Liver (tissue), 10 donors: ENCODE measurements at places on chromosomes 6 and 20. TPM values are rescaled to one million over a fixed set of nuclear protein-coding genes. Genes with fewer than 3 reads are reported as not detected.

GRCh38 chr6:42314571-42315258 lies 97.1 kb upstream of the MRPS10 start:
- H3K4me3 ChIP-seq: no peak overlapping the region
- no peaks in the 10 kb centered on the region for H3K27me3 ChIP-seq
- DNase-seq: no peak
- no peak overlapping the region for H3K27ac ChIP-seq
- H3K36me3 ChIP-seq: no peaks in the 10 kb centered on the region
- no peaks in the 10 kb centered on the region for H3K4me1 ChIP-seq

DNA sequence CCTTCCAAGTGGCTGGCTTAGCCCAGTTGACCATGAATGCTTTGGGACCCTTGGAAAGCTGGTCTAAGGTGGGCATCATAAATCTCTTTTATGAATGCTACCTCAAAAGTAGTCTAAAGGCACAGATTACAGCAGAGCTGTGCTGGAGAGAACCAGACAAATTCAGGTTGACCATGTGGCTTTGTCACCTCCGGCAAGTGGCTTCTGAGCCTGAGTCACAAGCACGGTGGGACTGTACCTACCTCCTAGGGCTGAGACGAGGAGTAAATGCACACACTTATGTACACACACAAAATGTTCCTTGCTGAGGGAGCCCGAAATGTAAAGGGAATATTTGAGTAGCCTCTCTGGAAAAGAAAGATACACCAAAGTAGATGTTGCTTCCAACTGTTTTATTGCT lies 155.9 kb downstream of the NFATC2 start:
- H3K36me3 ChIP-seq: no peaks in the 10 kb centered on the region
- DNase-seq: no peak
- H3K27me3 ChIP-seq: no peaks in the 10 kb centered on the region
- no peak overlapping the region for H3K27ac ChIP-seq

GRCh38 chr6:100185615-100186014 lies 191.6 kb upstream of the MCHR2 start:
- H3K27me3 ChIP-seq: no peaks in the 10 kb centered on the region
- H3K4me1 ChIP-seq: no peaks in the 10 kb centered on the region
- no peak overlapping the region for H3K27ac ChIP-seq
- H3K4me3 ChIP-seq: no peak overlapping the region

DNA sequence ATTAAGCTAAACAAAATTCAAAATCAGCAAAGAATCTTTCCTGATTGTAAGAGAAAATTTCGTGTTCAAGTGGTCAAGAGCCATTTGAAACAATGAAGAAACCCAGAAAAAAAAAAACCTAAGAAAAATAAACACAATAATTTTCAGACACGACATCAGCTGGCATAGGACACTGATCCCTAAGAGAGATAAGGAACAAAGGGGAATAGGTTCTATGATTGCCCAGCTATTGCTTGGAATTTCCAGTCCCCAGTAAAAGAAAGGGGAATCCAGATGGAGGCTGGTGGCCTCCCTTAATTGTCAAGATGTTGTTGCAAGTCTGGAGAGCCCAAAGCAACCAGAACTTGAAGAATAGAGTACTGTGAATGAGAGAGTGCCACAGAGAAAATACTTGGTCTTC lies 48.5 kb downstream of the COL12A1 start:
- H3K36me3 ChIP-seq: no peaks in the 10 kb centered on the region
- no peaks in the 10 kb centered on the region for H3K4me1 ChIP-seq
- no peak for DNase-seq
- H3K4me3 ChIP-seq: no peak overlapping the region
- peaks cover 2% of the 10 kb centered on the region for H3K27me3 ChIP-seq

DNA sequence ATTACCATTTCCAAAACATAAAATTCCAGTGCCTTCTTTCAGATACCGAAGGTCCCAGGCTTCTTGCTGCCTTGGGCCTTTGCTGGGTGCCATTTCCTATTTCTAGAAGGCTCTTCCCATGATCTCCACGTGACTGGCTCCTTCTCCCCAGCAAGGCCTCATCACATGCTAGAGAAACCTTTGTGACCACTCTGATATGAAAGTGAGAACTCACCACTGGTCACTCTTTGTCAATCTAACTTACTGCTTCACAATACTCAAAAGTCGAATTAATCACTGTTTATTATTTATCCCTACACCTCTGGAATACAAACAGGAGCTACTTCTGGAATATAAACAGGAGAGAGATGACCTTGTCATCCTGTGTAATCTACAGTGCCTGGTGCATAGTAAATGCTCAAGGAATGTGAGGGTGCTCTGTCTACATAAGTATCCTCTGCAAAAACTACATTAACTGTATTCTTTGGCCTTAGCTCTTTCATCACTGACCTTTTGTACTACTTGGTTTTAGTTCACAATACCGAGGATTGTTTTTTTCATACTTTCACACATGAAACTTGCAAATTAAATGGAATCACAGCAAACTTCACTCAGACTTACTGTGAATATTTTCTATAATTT lies 1.6 kb downstream of the STX7 start:
- no peaks in the 10 kb centered on the region for H3K27me3 ChIP-seq
- H3K27ac ChIP-seq: peak overlapping the region; percentile 23
- peak overlapping the region; percentile 78 for H3K4me3 ChIP-seq
- H3K36me3 ChIP-seq: no peaks in the 10 kb centered on the region
- H3K4me1 ChIP-seq: peaks cover 14% of the 10 kb centered on the region

GRCh38 chr6:159493231-159493897 lies 199.7 kb downstream of the SOD2 start:
- no peaks in the 10 kb centered on the region for H3K36me3 ChIP-seq
- H3K4me3 ChIP-seq: no peak overlapping the region
- no peak overlapping the region for H3K27ac ChIP-seq
- no peak for DNase-seq
- H3K4me1 ChIP-seq: no peaks in the 10 kb centered on the region

DNA sequence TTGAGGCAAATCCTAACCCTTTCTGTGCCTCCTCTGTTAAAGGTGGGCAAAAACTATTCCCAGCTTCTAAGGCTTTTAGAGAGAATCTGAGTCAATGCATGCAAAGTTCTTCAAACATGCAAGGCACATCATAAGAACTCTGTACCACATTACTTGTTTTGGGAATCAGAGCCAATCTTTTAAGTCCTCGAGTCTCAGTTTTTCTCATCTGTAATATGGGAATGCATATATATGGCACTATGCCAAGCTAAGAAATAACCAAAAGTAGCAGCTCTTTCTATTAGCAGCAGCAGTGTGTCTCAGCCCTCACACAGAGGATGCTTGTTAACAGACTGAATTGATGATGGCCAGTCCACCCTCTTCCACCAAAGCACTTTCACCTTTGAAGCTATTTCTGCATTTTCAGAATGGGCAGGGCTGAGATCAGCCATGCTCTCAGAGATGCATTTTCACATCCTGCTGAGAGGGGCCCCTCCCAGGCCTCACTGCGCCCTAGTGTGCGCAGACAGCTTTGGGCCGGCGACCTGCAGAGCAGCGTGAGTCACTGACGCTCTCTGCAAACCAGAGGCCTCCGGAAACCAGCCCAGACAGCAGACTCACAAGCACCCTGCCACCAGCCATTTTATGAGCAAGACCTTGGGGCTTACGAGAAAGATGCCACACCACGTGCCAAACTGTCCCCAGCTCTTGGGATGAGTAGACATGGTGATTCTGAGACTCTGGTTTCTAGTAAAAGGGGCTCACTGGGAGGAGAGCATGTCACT lies 138.0 kb downstream of the NFATC2 start:
- H3K27me3 ChIP-seq: no peaks in the 10 kb centered on the region
- H3K4me1 ChIP-seq: peaks cover 7% of the 10 kb centered on the region
- H3K27ac ChIP-seq: no peak overlapping the region
- DNase-seq: no peak
- H3K4me3 ChIP-seq: no peak overlapping the region
- H3K36me3 ChIP-seq: no peaks in the 10 kb centered on the region

GRCh38 chr6:158158123-158158522 lies 9.9 kb downstream of the SERAC1 start:
- H3K27me3 ChIP-seq: no peaks in the 10 kb centered on the region
- no peaks in the 10 kb centered on the region for H3K36me3 ChIP-seq
- no peak overlapping the region for H3K4me3 ChIP-seq
- DNase-seq: no peak

DNA sequence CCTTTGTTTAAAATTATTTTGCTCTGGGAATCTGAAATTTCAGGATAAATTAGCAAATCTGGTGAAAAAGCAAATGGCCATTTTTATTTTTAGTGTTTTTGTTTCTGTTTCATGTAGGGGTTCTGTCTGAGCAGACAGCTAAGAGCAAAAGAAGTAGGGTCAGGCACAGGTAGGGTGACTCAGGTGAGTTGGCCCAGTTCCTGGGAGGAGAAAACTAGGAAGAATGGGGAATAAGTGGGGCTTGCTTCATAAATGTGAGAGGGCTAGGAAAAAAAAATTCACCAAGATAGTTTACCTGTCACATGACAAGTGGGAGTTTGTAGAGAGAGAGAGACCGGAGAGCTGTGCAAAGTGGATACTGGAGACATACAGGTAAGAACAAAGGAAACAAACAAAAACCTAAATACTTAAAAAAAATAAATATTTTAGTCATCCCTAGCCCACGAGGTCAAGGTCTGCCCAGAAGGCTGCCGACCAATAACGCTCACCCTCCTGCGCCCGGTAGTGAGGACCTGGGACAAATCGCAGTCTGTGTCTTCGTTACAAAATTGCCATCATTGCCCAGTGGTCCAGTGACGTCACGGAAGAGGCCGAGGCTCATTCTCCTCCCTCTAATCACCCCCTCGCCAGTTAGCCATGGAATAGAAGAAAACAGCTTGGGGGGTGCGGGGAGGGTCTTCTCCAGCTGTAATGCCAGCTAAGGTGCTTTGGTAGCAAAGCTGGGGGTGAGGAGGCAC lies 2.3 kb downstream of the THBD start:
- H3K4me3 ChIP-seq: peak overlapping the region; percentile 50
- H3K27ac ChIP-seq: no peak overlapping the region
- no peak for DNase-seq
- no peaks in the 10 kb centered on the region for H3K27me3 ChIP-seq
- H3K4me1 ChIP-seq: peaks cover 33% of the 10 kb centered on the region
- H3K36me3 ChIP-seq: no peaks in the 10 kb centered on the region

- H3K4me3 ChIP-seq: no peak overlapping the region
- H3K4me1 ChIP-seq: peaks cover 15% of the 10 kb centered on the region
- DNase-seq: no peak
- H3K27me3 ChIP-seq: no peaks in the 10 kb centered on the region
- H3K27ac ChIP-seq: peak overlapping the region; percentile 60
Measured at GRCh38 chr6:170223718-170224693, 66.9 kb downstream of the DLL1 start.

Gene SMPDL3A
- 27.4 TPM for total RNA-seq
